ENCODE measurements at places on chromosomes 1 and 21. TPM values are rescaled to one million over a fixed set of nuclear protein-coding genes. Genes with fewer than 3 reads are reported as not detected.

The FMO2 gene
- total RNA-seq: 0.62 TPM

The KPRP gene
- total RNA-seq: not detected

The RGS8 gene
- under 0.01 TPM for total RNA-seq

The HLX gene
- 4.2 TPM for total RNA-seq

The CA14 gene
- total RNA-seq: not detected

The GUCA2A gene
- not detected for total RNA-seq

The LCE3E gene
- not detected for total RNA-seq

The C1QA gene
- total RNA-seq: 0.13 TPM

The TMEM269 gene
- not detected for total RNA-seq

The ZNF593 gene
- total RNA-seq: 27.1 TPM

The PARP1 gene
- total RNA-seq: 49.8 TPM

The C1orf185 gene
- not detected for total RNA-seq

The OR6Y1 gene
- not detected for total RNA-seq

The LDLRAP1 gene
- 34.1 TPM for total RNA-seq

The SYPL2 gene
- total RNA-seq: 0.13 TPM

Measured in aortic smooth muscle cell (primary cell).